ENCODE measurements at places on chromosomes 3 and 15.
A peak's percentile ranks its signal among the peaks of the same experiment; 100 is the strongest.

- peak; percentile 11 for DNase-seq
Observed at GRCh38 chr15:92377083-92377789, 16.4 kb upstream of the ST8SIA2 start.

DNA sequence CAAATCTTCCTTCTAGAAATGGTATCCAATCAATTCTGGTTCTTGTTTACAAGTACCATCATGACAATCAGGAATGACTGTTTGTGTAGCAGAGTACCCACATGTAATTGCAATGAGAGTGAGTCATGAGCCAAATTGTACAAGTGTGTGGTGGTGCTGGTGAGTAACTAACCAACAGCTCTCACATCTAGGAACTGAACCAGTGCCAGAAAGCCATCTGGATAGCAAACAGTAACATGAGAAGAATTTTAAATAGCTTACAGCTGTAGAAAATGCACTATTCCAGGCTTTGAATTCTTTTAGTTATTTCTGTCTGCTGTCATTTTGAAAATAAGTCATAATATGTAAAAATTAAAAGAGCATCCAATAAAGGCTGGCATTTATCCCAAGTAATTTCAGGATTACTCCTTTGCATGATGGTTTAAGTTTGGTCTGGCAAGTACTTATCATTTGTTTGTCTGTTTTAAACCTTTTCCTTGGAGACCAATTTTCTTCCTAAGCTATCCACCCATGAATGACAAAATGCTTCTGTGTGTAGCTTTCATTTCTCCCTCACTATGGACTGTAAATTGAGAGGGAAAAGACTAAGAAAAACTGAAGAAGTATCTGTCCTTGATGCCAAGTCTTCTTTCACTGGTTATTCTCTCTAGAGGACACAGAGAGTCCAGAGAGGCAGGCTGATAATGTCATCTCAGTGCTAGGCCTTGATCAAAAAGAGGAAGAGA lies 60.0 kb downstream of the PIK3CB start:
- peak; percentile 100 for DNase-seq

- no peak for DNase-seq
Observed at GRCh38 chr3:128240232-128240631, 87.0 kb downstream of the EEFSEC start.

DNA sequence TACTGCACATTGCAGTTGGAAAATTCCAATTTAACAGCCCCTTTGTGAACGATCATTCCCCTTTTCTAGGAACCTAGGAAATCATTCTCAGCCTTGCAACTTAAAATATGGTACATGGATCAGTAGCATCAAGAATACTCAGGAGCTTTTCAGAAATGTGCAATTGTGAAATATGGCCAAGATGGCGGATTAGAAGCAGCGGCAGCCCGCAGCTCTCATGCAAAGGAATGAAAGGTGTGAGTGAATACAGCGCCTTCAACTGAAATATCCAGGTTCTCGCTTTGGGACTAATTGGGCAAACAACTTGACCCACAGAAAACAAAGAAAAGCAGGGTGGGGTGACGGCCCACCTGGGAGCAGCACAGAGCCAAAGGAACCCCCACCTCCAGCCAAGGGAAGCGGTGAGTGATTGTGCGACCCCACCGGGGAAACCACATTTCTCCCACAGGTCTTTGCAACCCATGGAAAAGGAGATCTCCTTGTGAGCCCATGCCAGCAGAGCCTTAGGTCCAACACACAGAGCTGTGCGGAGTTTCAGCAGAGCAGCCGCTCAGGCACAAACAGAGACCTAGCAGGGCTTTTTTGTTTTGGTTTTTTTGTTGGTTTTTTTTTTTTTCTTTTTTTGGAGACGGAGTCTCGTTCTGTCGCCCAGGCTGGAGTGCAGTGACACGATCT lies 7.6 kb upstream of the AVEN start:
- no peak for DNase-seq

GRCh38 chr3:78571486-78571885 lies 1196.3 kb downstream of the ROBO1 start:
- no peak for DNase-seq

DNA sequence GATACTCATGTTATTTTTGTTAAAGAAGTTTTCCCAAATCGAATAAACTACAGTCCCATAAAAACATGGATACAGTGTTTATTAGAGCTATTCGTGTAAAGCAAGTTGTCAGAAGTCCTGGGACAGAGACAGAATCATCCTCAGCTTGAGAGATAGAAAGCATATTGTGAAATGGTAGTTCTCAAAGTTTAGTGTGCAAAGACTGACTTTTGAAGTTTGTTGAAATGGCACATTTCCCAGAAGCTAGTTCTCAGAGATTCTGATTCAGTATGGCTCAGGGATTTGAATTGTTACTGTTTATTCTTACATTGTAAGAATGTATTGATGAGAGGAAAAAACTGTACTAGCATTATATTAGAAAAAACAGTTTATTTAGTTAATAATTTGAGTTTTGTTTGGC lies 22.1 kb downstream of the GABRR3 start:
- peak; percentile 12 for DNase-seq

GRCh38 chr3:186048119-186048518 lies 60.8 kb downstream of the ETV5 start:
- DNase-seq = no peak

- no peak for DNase-seq
Observed at GRCh38 chr15:71545223-71545760, 265.1 kb upstream of the NR2E3 start.

DNA sequence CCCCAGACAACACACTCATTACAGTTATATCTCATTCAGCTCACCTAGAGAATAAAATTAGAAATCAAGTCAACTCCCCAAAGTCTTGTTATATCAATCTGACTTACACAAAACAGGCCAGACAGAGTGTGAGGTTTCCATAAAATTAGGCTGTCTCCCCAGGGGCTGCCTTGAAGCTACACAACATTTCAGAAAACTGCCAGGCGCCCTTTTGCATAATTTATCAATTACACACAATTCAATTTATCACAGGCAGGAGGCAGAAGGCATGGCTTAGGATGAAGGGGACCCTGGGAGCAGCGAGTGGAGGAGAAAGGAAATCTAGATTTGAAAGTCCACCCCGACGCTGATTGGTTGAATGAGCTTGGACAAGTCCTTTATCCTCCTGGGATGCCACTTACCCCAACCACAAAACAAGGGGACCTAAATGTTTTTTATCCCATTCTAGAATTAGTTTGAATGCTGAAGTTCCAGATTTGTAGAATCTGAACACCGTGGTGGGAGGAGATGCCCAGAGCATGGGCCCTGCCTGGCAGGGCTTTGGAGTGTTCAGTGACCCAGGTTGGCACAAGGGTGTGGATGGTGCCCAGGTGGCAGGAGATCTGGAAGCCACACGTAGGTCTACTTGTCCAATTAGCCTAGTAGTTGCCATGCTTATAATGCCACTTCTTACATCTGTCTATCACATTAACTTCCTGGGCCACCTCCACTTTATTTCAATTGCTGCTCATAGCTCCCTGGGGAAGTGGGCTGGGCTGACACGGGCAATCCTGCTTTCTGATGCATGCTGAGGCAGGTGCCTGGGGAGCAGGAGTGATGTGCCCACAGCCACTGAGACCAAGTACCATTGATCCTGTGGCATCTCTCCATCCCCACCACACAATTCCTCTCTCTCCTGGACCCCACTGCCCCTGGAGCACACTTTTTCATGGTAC lies 119.8 kb upstream of the TLE3 start:
- DNase-seq = no peak

- DNase-seq = peak; percentile 47
Observed at GRCh38 chr3:120795017-120795648, 52.6 kb downstream of the GTF2E1 start.

GRCh38 chr3:17811646-17812045 lies 69.2 kb upstream of the TBC1D5 start:
- no peak for DNase-seq

GRCh38 chr3:150739877-150740645 lies 22.9 kb downstream of the SIAH2 start:
- DNase-seq = no peak

GRCh38 chr3:186299327-186299726 lies 62.7 kb downstream of the DGKG start:
- DNase-seq = no peak

GRCh38 chr3:17129556-17129955 lies 244.8 kb downstream of the PLCL2 start:
- no peak for DNase-seq

DNA sequence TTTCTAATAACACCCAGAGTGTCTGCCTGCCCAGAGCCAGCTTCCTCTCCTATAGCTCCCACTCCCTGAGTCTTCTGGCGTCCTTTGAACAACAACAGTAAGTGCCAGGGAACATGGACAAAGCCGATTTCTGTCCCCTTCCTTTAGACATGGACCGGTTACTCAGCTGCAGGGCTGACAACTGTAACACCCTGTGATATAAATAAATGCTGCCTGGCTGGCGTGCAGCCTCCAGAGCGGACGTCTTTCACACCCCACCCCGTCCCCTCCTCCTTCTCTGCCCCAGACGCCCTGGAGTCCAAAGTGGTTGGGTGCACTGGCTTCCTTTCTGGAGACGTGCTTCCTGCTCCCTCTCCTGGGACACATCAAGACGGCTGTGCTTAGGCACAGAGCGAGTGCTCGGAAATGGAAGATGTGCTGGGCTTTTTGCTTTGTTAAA lies 281.9 kb upstream of the LRRFIP2 start:
- no peak for DNase-seq

DNA sequence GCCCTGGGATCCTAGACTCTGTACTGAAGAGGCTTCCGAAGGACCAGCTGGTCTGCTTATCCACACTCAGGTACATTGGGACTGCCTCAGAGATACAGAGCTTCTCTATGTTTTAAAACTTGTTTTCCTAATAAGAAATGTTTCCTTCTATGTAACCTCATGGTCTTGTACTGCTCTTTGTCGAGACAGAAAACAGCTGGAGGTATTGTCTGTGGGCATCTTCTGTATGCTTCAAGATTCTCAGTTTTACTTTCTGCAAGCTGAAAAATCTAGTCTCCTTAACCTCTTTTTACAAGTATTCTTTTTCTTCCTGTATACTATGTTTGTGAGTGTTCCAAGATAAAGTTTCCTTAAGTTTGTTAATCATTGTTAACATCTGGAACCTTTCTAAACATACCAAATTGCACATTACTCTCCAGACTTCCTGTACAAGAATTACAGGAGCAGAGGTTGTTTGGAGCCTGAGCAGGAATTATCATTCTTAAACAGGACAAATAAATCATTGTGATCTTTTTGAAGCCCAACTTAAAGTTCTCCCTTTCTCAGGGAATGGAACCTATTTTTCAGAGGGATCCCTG lies 358.3 kb upstream of the CFAP20DC start:
- DNase-seq = no peak

GRCh38 chr3:131933665-131934064 lies 101.1 kb downstream of the CPNE4 start:
- no peak for DNase-seq
